ENCODE measurements at places on chromosomes 12 and 14. TPM values are rescaled to one million over a fixed set of nuclear protein-coding genes. Genes with fewer than 3 reads are reported as not detected.

DNA sequence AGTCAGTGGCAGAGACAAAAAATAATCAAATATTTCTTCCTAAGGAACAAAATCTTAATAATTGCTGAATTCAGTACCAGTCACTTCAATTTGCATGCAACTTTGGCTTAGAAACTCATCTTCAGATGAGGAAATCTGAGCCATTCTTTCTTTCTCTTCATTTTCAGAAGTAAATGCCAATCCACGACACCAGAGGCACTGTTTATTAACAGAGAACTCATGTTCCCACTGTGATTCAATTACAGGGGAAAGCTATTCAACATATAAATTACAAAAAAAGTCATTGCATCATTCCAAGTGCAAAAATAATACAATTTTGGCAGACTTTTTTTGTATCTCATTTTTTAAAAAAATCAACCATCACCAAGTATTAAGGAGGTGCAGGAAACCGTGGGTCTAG lies 816.1 kb upstream of the TMEM132C start:
- peaks cover 5% of the 10 kb centered on the region for H3K4me1 ChIP-seq
- no peak overlapping the region for H3K4me3 ChIP-seq
- no peak overlapping the region for H3K27ac ChIP-seq
- DNase-seq = no peak
- H3K27me3 ChIP-seq = no peaks in the 10 kb centered on the region

DNA sequence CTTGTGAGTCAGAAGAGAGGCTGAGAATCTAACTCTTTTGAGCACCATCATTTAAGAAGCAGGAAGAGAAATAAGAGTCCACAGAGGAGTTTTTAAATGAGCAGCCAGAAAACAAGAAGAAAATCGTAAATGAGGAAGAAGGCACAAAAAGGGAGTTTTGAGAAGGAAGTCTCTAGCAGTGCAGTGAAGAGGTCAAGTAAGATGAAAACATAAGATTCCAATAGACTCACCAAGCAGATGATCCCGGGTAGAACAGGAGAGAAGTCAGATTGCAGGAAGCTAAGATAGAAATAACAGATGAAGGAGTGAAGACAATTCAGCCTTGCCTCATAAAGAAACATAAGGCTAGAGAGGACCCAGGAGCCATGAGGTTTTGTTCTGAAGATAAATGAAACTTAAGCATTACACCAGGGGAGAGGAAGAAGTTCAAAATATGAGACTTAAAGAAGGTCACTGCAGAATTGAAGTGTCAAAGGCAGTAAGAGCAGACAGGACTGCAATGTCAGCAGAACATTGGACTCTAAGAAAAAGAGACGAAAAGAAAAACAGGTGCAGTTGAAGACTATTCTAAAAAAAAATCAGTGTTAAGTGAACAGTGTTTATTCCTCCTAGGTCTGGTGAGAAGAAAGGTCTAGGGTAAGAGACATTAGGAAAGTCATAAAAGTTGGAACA lies 229.0 kb downstream of the SEC23A start:
- H3K4me3 ChIP-seq = no peak overlapping the region
- H3K36me3 ChIP-seq = no peaks in the 10 kb centered on the region
- H3K27ac ChIP-seq = no peak overlapping the region
- no peak for DNase-seq
- H3K4me1 ChIP-seq = no peaks in the 10 kb centered on the region

- peaks cover 22% of the 10 kb centered on the region for H3K36me3 ChIP-seq
- no peaks in the 10 kb centered on the region for H3K4me1 ChIP-seq
- no peak overlapping the region for H3K4me3 ChIP-seq
- peak; percentile 35 for DNase-seq
- H3K27ac ChIP-seq = no peak overlapping the region
These were observed 5.3 kb downstream of the LRP1-AS start for GRCh38 chr12:57142121-57142520.

- DNase-seq = no peak
- no peak overlapping the region for H3K27ac ChIP-seq
- H3K4me1 ChIP-seq = no peaks in the 10 kb centered on the region
These were observed 201.0 kb downstream of the GXYLT1 start for GRCh38 chr12:41943671-41944070.

ST8SIA1 gene
- 3.6 TPM for total RNA-seq

AQP6 gene
- total RNA-seq = not detected

DHRS2 gene
- not detected for total RNA-seq

KCNK10 gene
- total RNA-seq = not detected
